ENCODE measurements at places on chromosomes 7 and 10.

- DNase-seq, result no peak
These were observed 581 bp downstream of the FAM3C start for GRCh38 chr7:121395494-121395960.

- no peak for DNase-seq
These were observed 139.8 kb downstream of the CUBN start for GRCh38 chr10:16989826-16990293.

- DNase-seq, result no peak
These were observed 181.9 kb upstream of the VSTM2A start for GRCh38 chr7:54360075-54360840.

GRCh38 chr10:6978187-6978627 lies 398.1 kb upstream of the PRKCQ start:
- DNase-seq, result no peak
